ENCODE measurements at places on chromosomes 3 and 15.

DNA sequence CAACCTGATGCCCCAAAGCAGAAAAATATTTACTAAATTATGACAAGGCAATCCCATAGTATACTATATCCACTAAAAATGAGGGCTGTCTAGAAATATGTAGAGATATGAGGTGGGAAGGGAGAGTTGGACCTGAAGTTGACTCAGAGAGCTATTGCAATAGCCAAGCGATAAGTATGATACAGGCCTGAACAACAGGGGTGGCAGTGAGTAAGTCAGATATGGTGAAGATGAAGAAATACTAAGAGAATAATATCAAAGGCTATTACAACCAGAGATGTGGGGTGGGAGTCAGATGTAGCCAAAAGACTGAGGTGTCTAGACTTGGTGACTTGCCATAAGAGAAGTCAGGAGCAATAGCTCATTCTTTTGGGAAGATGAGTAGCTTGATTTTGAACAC lies 9.2 kb downstream of the HSPBAP1 start:
- no peak for DNase-seq

DNA sequence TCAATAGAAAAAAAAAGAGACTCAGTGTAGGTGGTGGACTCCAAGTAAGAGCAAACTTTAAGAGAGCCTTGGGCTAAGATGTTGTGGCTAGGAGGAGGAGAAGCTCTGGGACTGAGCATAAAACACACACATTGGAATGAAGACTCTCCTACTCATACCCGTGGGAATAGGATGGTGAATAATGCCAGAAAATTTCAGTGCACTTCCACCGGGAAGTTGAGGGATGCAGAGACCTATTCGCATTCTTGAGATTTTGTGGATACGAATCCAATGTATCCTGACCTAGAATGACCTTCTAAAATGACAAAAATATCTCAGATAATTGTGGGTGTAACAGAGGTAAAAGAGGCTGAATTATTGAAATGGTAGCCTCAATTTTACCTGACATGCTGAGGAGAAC lies 388.7 kb upstream of the SGO1 start:
- no peak for DNase-seq

GRCh38 chr15:84016371-84016770 lies 219.2 kb upstream of the GOLGA6L4 start:
- no peak for DNase-seq

DNA sequence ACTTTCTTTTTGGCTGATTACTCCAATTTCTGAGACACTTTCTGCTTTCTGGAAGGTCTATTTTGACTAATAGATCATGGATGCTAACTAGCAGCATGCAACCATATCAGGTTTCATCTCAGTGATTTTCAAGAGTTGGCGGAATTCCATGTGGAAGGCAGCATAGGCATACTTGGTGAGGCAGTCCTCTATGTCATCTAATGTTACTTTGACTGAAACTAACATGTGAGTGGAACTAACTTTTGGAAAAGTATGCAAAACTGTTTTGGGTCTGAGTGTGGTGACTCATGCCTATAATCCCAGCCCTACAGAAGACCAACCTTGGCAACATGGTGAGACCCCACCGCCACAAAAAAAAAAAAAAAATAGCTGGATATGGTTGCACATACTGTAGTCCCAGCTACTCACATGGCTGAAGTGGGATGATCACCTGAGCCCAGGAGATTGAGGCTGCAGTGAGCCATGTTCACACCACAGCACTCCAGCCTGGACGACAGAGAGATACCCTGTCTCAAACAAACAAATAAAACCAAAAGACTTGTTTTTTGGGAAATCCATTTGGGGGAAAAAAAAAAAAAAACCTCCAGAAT lies 1033.7 kb downstream of the ROBO1 start:
- no peak for DNase-seq

GRCh38 chr15:43283526-43283925 lies 16.8 kb upstream of the TGM5 start:
- DNase-seq: no peak

- peak; percentile 85 for DNase-seq
These were observed 3.1 kb downstream of the CIAO2A start for GRCh38 chr15:64090527-64090926.

GRCh38 chr3:88150371-88150770 lies 612 bp downstream of the C3orf38 start:
- DNase-seq: peak; percentile 14

- no peak for DNase-seq
These were observed 208.2 kb upstream of the SGO1 start for GRCh38 chr3:20394243-20394642.

GRCh38 chr3:88611826-88612326 lies 462.1 kb downstream of the C3orf38 start:
- no peak for DNase-seq

DNA sequence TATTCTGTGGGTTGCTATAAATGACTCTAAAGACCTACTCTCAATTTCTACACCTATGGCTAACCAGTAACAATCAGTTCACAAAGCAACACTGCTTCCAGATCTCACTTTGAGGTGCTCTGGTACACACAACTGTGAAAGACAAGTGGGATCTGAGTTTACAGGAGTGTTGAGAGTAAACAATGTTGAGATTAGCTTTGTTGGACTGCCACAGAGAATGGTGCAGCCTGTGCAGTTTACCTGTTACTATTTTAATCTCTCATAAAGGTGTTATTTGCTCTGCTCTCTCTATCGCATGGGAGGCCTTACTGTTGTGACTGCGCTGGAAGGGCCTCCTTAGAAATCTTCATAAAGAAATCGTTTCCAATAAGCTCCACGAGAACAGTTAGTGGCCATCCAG lies 112.0 kb downstream of the SOX2 start:
- no peak for DNase-seq

DNA sequence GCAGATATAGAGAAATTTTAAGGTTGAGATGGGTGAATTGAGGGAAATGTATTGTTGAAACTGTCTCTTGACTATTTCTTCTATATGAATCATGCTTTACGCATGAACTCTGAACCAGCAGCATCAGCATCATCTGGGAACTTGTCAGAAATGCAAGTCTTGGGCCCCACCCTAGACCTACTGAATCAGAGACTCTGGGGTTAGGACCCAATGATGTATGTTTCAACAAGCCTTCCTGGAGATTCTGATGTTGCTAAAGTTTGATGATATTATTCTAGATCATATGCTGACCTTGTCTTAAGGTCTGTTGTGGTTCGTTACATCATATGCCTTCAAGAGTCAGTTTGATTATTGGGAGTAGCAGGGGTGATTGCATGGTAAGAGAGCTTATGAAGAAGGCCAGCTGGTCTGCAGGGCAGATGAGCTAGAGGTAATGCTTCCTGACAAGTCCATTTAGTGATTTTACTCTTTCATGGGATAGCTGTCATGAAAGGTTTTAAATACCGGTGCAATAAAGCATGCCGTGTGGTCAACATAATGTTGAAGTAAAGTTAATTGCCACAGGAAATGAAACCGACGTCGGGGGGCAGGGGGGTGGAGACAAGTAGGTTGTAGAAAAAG lies 152.4 kb upstream of the MRPL3 start:
- no peak for DNase-seq

DNA sequence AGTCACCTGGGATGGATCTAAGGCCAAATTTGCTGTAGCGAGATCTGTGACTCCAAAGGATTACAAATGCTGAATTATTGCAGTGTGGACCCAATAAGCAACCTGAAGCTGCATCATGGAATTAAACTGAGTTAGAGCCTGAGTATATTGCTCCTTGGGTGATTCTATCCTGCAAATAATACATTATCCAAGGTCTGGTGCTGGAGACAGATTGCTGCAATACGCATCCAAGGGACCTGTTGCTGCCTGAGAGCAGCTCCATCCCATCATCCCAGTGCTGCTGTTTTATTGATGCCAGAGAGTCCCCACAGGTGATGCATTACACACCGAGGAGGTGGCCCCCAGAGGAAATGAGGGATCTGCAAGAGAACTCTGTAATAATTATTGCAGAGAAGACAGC lies 31.6 kb upstream of the PCSK6 start:
- no peak for DNase-seq

- DNase-seq: no peak
These were observed 406.1 kb downstream of the PLCL2 start for GRCh38 chr3:17290894-17291293.

- no peak for DNase-seq
These were observed 183.3 kb upstream of the ROPN1 start for GRCh38 chr3:124174910-124175874.

- DNase-seq: no peak
These were observed 26.3 kb downstream of the CLDN16 start for GRCh38 chr3:190414297-190414696.

DNA sequence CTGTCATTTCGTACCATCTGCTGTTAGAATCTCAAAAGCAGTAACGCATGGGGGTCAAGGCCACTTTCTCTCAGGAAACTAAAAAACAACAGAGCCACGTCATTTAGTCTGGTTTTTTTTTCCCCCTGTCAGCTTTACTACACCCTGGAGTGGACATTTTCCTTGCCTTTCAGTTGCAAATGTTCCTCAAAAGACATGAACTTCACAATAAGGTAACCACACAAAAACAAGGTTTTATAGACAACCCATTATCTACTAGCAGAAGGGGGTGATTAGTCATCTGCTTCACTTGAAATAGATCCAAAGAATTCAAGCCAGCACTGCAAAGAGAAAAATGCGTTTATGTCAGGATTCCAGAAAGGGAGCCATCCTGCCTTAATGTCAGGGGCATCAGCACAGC lies 171.8 kb upstream of the CDIN1 start:
- no peak for DNase-seq

DNA sequence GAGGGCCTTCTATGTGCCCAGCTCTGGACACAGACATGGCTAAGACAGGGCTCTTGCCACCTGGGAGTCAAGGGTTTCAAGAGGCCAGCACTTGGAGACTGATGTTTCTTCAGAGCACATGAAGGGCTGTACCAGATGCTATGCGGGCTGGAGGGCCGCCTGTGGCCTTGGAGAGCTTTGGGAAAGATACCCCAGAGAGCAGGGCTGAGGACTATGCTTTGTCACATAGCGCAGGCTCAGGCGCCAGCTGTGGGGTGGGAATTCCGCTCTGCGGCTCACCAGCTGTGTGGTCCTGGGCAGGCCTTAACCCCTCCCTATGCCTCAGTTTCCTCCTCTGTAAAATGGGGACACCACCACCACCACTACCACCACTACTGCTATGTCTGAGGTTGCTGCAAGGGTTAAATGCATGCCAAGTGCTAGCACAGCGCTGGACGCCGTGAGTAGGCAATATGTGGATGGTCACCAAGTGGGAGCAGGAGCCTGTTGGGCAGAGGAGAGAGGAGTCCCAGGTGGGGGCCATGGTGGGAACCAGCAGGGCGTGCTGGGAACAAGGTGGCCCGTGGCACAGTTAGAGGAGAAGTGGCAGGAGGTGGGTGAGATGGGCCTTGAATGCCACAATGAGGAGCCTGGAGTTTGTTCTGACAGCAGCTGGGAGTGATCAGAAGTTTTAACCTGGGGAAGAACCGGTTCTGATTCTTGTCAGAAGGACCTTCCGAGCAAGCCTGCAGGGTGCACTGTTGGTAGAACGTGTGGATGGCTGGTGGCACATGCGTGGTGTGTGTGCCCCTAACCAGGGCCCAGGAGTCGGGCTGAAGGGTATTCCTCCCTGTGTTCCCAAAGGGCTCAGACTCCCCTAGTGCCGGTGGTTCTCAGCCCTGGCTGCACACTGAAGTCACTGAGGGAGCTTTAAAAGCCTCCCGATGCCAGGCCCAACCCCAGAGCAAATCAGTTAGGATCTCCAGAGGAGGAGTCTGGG lies 41.7 kb downstream of the FEM1B start:
- no peak for DNase-seq

- peak; percentile 2 for DNase-seq
These were observed 5.2 kb upstream of the NOX5 start for GRCh38 chr15:69009341-69009740.

GRCh38 chr3:123122057-123122456 lies 55.2 kb downstream of the PDIA5 start:
- DNase-seq: no peak

DNA sequence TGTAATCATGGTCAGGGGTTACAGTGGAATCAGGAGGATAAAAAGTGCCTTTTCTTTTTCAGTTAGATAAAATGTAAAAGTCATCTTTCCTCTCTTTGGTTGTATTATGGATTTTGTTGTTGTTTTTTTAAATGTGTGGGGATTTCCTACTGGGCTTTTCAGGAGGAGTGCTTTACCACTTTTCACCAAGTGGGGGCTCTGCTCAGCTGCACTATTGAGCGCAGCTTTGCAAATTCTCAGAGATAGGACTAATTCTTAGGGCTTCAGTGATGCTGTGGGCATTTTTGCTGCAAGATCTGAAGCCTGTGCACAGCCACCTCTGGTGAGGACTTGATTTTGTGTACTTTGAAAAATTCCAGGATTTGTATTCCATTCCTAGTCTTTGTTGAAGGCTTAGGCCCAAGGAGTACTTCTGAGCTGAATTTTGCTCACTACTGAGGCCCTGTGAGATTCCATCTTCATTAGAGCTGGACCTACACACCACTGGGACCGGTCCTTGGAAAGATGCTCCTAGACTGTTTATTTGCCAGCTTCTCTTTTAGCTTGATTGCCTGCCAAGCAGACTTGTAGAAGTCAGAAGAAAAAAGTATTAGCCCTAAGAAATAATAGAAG lies 7.5 kb downstream of the GNB5 start:
- no peak for DNase-seq

GRCh38 chr3:93855401-93855800 lies 118.3 kb downstream of the PROS1 start:
- DNase-seq: no peak

DNA sequence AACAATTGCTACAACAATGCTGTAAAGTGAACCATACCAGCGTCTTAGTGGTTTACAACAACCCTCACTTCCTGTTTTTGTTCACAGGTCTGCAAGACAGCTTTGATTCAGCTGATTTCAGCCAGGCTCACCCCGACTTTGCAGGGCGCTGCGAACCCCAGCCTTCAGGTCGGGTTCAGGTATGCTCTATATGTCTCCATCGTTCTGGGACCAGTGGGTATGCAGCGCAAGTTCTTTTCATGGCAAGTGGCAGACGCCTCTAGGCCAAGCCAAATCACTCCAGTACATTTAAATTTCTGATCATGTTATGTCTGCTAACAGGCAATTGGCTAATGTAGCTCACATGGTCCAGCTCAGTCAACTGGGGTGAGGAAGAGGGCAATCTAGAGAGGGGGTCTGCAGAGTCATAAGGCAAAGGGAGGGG lies 52.4 kb upstream of the RGMA start:
- peak; percentile 45 for DNase-seq

GRCh38 chr3:16741890-16742289 lies 136.7 kb upstream of the DAZL start:
- no peak for DNase-seq

DNA sequence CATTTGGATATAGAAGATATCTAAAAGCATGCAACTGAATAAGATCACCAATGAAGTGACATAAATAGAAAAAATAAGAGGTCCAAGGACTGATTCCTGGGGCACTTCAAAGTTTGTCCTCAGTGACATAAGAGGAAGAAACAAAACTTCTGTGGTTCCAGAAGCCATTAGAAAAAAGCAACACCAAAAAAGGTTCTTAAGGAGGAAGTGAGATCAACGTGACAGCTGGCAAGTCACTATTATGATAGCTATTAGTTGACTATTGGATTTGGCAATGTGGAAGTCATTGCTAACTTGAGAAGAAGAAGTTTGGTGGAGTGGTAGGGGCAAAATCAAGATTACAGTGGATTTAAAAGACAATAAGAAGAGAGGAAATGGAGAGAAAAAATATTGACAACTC lies 1098.3 kb downstream of the NAALADL2 start:
- DNase-seq: no peak
